PC-3 (cell line): ENCODE measurements at places on chromosomes 4 and X. TPM values are rescaled to one million over a fixed set of nuclear protein-coding genes. Genes with fewer than 3 reads are reported as not detected.
A peak's percentile ranks its signal among the peaks of the same experiment; 100 is the strongest.

DNA sequence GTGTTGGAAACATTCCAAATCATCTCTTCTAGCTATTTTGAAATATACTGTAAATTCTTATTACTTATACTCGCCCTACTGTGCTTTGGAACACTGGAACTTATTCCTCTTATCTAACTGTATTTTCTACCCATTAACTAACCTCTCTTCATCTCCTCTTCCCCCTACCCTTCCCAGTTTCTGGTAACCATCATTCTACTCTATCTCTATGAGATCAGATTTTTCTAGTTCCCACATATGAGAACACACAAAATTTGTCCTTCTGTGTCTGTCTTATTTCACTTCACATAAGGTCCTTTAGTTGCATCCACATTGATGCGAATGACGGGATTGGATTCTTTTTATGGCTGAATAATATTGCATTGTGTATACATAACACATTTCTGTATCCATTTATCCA, 1003.8 kb upstream of the INTU start:
- DNase-seq, result no peak

DNA sequence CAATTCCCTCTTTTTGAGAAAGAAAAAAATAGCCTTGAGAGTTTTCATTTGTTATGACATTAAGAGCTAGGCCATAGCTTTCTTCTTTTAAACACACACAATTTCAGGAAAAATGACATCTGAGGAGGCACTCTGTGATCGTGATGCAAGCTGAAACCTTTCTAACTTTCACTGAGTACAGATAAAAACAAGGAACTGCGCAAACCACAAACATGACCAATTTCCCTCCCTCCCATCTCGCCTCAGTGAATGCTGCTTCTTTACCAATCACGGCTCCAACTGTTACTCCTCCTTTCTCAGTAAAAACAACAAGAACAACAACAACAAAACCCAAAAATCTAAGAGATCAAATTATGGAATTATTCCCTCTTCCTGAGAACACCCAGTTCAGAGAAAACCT, 626.8 kb downstream of the TLL1 start:
- no peak for DNase-seq

DNA sequence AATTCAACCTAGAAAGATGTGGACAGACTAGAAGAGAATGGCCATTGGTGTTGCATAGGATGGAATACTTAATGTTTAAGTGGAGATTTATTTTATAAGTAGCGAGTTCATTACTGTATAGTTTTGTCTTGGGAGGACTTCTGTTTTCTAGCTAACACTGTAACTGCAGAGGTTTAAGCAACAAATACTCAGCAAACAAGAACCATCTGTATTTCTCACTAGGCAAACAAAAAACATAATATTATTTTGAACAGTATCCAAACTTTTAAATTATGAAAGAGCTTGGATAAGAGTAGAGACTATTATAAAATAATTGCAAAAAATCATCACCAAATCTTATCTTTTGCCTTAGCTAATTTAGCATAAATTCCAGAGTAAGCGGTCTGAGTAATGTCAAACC, 121.1 kb downstream of the GLRA3 start:
- no peak for DNase-seq

DNA sequence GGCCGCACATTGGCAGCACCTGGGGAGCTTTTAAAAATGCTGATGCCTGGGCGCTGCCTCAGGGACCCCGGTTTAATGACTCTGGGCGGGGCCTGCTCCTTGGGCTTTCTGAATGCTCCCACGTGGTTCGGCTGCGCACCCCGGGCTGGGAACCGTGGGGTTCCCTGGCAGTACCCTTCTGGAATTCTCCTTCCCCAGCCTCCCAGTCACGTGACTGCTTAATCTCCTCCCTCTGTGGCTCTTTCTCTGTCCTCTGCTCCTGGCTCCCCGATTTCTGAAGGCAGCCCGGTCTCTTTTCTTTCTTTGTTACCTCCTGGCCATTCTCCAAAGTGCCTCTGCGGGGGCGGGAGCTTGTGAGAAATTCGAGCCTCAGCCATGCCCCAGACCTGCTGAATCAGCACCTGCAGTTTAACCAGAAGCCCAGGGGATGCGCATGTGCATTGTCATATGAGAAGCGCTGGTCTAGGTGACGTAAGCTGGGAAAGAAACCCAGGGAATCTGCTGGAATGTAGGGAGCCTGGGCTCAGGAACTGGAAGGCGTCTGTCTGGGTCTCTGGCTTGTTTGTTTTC, 16.6 kb downstream of the CLCN4 start:
- no peak for DNase-seq

DNA sequence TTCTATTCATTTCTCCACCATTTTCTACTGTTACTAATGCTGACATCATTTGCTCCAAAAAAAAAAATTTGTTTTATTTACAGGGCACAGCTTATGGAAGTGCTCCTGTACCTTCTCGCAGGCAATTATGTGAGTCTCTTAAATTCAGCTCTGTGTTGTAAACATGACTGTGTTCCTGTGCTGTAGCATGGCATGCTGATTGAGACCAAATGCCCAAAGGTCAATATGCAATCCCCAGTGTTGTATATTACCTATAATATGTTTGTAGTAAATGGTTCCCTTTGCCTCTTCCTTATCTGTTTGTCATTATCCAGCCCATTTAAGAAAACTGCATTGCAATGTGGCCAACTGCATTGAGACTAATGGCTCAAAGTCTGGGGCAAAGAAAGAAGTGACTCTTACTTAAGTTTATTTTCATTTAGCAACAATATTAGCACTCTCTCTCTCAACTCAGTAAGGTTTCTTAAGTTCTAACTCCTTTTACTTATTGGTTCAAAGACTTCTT, 1020.0 kb upstream of the GRID2 start:
- DNase-seq, result no peak

DNA sequence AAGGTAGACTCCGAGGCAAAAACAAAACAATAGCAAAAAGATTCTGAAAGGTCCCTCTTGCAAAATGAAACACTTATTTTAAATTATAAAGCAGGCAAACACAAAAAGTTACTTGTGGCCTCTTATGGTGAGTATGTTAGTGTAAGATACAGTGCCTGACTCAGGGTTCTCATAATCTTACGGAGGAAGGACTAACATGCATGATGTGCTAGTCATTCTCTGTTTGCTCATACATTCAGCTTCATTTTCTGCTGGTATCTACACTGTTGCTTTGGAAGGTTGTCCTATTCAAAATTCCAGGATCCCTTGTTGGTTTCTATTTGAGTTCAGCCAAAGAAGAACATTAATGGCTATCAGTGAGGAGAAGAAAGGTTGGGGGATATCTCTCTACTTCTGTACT, 249.1 kb upstream of the FAM47A start:
- no peak for DNase-seq

- peak; percentile 35 for DNase-seq
These were observed 5.6 kb downstream of the PCDH10 start for GRCh38 chr4:133154725-133155124.

DNA sequence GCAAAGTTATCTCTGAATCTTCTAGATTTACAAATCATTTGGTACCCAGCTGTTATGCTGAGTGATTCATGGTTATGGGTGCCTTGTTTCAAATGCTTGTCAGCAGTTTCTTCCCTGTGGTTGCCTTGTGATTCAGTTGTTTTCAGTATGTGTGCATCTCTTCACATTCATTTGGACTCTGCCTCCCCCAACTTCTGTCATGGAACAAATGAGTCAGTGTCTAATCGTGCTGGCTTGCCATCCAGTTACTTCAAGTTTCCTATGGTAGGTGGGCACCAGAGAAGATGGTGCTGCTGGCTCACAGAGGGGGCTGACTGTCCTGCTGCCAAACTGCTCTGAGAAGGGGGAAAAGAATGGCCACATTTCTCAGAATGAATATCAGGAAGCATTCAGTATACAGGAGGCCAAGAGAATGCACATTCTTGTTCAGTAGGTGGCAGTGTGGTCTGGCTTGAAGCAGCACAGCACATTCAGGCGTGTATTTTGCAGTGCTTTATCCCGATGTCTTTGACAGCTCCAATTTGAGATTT, 260.9 kb downstream of the GLUD2 start:
- DNase-seq, result peak; percentile 51

- no peak for DNase-seq
These were observed 371.0 kb downstream of the BCOR start for GRCh38 chrX:39726771-39727170.

- no peak for DNase-seq
These were observed 174.2 kb upstream of the NOCT start for GRCh38 chr4:138841343-138841742.

- no peak for DNase-seq
These were observed 70.8 kb downstream of the PPARGC1A start for GRCh38 chr4:23819041-23819511.

DNA sequence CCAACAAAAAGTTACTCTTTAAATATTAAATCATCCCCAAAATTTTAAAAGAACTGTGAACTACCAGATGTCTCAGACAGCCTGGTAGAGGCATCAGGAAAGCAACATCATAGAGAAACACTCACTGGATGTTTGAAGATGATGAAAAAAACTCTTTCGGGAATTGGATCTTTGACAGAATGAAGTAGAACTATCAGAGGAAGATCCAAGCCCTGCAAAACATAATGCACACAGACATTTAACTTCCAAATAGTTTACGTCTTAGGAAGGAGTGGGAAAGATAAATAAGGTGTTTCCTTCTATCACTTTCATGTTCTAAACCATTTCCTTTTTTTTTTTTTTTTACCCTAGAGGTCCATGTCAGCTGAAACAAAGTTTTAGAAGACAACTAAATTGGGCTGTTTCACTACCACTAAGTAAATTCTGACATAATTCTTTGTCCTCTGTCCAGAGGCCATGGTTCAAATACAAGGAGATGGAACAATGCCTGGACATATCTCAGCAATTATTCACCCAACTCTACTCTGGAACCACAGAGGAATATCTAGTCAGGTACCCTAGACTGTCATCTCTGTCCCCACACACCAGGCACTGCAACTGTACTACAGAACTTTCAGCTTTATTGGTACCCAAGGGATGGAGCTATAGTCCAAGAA, 217.7 kb upstream of the INTU start:
- no peak for DNase-seq

GRCh38 chr4:86685401-86685800, 91.3 kb downstream of the PTPN13 start:
- peak; percentile 44 for DNase-seq

- no peak for DNase-seq
These were observed 287.3 kb downstream of the STK32B start for GRCh38 chr4:5338531-5338930.

DNA sequence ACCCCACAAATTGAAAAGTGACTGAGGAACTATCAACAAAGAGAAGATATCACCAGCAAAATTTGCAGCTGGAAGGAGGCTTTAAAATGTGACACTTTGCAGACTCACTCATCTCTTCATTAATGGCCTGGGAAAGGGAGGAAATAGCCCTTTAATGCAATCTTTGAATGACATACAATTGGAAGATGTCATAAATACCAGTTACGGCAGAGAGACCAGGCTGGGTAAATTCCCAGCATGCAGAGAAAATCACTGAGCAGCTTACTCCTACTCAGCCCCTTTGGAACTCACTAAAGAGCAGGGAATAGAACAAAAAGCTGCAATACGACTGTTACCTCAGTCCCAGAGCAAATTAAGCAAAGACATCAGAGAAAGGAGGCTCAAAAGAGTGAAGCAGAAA, 238.9 kb downstream of the HS3ST1 start:
- DNase-seq, result no peak

DNA sequence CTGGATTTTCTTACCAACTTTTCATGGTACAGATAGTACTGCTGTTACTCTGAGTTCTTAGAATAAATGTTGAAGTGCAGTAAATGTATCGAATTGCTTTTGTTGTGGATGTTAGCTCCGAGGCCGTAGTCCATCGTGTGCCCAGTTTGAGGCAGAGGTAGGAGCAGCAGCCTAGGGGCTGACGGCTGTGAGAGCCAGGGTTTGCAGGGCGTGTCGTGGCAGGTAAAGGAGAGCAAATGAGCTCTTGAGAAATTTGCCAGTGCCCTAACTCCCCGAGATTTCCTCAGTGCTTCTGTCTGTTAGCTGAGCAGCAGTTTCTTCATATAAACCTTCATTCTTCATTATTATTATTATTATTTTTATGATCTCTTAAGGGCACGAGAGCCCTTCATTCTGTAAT, 21.6 kb downstream of the PRIMPOL start:
- no peak for DNase-seq

GRCh38 chr4:152803541-152803940, 23.8 kb downstream of the ARFIP1 start:
- DNase-seq, result no peak

GRCh38 chrX:150841456-150842197, 56.8 kb downstream of the CD99L2 start:
- peak; percentile 29 for DNase-seq

- DNase-seq, result peak; percentile 53
These were observed 107.8 kb upstream of the TMEM47 start for GRCh38 chrX:34764852-34765361.

DNA sequence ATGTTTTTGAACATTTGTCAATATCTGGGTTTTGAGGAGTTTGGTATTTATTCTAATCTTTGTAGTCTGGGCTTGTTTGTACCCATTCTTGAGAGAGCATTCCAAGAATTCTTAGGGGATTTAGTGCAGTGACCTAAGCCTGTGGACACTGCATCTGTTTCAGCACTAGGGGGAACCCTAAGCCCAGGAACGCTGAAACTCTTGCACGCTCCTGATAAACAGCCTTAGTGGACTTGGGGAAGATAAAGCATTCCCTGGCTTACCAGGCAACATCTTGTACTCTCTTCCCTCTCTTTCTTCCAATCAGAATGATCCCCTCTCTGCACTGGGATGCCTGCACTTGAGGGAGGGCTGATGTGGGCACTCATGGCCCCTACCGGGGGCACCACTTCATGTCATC, 654.9 kb upstream of the HTR2C start:
- peak; percentile 44 for DNase-seq

- DNase-seq, result peak; percentile 3
These were observed 965 bp downstream of the PPA2 start for GRCh38 chr4:105472871-105473323.

DNA sequence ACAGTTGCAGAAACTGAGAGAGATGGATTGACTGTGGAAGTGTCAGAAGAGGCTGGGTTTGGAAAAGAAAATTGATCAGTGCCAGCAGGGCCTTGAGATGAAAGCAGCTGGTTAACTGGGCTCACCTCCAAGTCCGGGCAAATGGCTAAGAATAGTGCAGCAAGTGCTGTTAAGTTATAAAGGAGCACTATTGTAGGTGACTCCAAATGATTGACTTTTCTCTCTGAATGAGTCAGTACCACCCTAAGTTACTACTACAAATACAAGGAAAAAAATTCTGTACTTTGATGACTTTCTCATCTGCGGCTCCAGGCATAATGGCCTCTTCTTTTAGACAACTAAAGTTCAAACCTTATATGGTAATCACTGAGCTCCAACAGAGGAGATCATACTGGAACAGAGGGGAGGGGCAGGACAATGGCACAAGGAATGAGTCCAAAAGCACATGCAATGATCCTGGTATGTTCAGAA, 733.4 kb upstream of the INTU start:
- DNase-seq, result peak; percentile 26

- peak; percentile 32 for DNase-seq
These were observed 68.3 kb downstream of the LARP7 start for GRCh38 chr4:112704991-112705845.

The H2BW2 gene
- not detected in 2 replicates for total RNA-seq

The NLGN3 gene
- total RNA-seq, result 0.23 and 0.29 TPM in 2 replicates

The ANXA3 gene
- total RNA-seq, result 223 and 263 TPM in 2 replicates

The SPANXA1 gene
- total RNA-seq, result not detected in 2 replicates

The KDR gene
- 0.63 and 0.66 TPM in 2 replicates for total RNA-seq

The C4orf36 gene
- total RNA-seq, result 1.8 and 2.0 TPM in 2 replicates

The SPANXA2 gene
- total RNA-seq, result not detected in 2 replicates

The ABLIM2 gene
- total RNA-seq, result 3.2 and 3.6 TPM in 2 replicates

The APBB2 gene
- total RNA-seq, result 24.7 and 26.7 TPM in 2 replicates

The HMX1 gene
- not detected in 2 replicates for total RNA-seq

The FGF2 gene
- 4.0 and 4.1 TPM in 2 replicates for total RNA-seq

The UGT2B7 gene
- total RNA-seq, result not detected in 2 replicates

The YY2 gene
- total RNA-seq, result 2.3 and 4.4 TPM in 2 replicates

The MAMLD1 gene
- 2.8 and 3.6 TPM in 2 replicates for total RNA-seq

The REST gene
- total RNA-seq, result 21.7 and 22.4 TPM in 2 replicates

The SLC16A2 gene
- total RNA-seq, result 8.5 and 11.1 TPM in 2 replicates

The FABP2 gene
- total RNA-seq, result not detected in 2 replicates

The PAGE1 gene
- 1.7 and 4.5 TPM in 2 replicates for total RNA-seq
